Upper lobe of right lung (tissue), 1 donor: ENCODE measurements at places on chromosomes 2 and 18.

GRCh38 chr2:175154661-175155082, 13.3 kb downstream of the ATF2 start:
- no peak for DNase-seq

DNA sequence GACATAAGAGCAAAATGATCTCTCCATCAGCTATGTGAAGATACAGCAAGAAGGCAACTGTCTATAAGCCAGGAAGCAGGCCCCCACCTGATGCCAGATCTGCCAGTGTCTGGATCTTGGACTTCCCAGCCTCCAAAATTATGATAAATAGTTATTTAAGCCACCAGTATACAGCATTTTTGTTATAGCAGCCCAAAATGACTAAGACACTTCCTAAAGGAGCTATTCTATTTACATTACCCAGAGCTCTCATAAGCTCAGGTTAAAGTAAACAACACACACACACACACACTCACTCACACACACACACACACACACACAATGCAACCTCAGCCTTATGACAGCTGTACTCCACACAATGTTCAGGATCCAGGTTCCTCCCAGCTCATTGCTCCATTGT, 5.7 kb upstream of the YPEL5 start:
- DNase-seq = no peak

DNA sequence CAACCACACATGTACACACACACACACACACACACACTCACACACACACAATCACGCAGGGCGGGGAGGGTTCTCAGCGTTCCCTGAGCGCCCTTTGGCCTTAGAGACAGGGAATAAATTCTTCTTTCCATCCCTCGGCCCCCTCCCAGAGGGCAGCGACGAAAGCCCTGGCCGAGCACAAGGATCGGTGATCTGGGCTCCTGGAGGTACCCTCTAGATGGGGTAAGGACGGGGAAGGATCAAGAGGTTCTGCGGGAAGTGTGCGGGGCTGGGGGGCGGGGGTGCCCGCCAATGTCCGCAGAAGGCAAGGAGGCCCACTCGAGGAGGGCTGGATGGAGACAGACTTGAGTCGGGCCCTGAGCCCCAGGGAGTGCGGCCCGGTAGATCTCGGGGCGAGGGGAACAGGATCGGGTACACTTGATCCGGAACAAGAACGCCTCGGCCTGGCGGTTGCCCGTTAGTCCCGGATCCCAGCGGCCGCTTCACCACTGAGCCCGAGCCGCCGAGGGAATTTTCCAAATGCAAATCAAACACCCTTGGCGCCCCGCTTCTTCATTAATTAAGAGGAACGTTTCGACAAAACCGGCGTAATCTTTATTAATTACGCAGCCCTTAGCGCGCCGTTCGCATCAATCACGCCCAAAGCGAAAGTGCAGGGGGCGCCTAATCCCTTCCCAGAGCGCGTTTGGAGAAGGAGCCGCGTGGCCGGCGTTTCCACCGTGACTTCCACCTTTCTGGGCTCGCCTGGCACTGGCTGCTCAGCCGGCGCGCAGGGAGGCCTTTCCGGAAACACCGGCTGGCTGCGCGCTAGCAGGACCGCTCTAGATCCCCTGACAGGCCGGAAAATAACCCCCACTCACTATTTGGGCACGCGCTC, 7.0 kb upstream of the PAX3 start:
- DNase-seq = no peak

DNA sequence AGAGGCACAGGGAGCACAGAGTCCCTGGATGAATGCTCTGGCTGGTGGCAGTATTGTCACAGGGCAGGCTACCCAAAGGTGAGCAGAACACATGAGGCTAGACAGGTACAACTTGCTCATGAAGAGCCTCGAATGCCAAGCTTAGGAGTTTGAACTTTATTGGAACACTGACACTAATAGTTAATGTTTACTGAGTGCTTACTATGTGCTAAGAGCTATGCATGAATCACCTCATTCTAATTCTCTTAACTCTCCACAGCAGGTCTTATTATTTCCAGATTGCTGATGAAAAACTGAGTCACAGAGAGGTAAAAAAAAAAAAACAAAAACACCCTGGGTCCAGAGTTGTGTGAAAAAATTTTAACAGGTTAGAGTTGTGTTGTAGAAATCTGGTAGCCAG, 6.1 kb upstream of the EMX1 start:
- DNase-seq = no peak

DNA sequence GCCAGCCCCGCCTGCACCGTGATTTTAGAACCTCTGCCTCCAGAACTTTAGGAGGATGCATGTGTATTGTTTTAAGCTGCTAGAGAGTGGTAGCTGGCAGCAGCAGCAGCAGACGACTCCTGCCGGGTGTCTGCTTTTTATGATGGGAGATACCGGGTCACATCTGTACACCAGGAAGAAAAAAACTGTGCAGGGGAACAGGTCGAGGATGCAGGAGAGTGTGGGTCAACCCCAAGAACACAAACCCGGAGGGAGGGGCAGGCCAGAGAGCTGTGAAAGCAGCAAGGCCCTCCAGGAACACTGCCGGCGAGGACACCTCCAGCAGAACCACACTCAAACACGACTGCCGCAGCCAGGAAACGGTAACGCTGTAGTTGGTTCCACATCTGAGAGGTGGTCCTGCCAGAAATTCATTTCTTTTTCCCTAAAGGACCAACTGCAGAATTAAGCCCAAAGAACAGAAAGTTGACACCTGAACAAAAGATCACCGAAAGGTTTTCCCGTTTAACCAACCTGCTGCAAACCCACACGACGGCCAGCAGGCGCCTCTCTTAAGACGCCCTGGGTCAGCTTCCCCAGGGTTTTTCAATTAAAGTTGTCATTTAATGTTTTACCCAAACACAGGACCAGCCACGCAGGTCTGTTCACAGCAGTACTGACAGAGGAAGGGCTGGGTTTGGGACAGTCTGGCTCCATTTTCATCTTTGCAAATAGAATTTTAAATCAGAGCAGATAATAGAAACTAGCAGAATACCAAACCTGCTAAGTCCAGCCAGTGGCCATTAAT, 60.5 kb downstream of the NDUFA10 start:
- no peak for DNase-seq

GRCh38 chr2:85132397-85132796, 795 bp upstream of the TCF7L1 start:
- DNase-seq = no peak

DNA sequence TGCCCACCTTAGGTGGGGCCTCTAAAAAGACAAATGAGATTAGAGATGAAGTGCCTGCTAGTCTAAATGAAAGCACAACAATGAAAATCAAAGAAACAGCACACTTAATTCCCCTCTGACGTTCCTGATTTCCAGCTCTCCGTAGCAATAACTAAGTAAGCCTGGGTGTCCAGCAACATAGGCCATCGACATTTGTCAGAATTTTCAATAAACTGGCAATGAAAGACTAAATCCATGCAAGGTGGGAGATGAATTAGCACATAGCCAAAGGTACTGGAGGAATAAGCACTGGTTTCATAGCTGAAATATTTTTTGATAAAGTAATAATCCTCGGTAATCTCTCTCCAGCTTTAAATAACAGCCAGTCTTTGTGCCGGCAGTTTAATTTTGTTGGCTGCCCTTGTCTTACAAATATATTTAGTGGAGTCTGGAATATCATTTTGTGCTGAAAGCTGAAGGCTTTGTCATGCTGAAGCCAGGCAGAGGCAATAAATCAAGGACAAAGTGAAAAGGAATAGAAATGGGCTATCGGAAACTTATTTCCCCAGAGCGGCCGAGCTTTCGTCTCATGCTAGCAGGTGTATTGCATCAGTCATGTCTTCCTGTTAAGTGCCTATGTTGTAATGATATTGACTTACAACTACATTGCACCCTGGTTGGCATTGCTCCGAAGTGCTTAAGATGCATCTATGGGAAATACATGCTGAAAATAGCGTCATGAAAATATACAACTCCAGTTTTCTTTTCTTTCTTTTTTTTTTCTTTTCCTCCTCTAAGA, 790.1 kb downstream of the CNTNAP5 start:
- no peak for DNase-seq

GRCh38 chr2:184920451-184920965, 322.2 kb downstream of the ZNF804A start:
- DNase-seq = no peak
